Naive thymus-derived CD4-positive, alpha-beta T cell (primary cell): ENCODE measurements at places on chromosomes 6 and 20. TPM values are rescaled to one million over a fixed set of nuclear protein-coding genes. Genes with fewer than 3 reads are reported as not detected.

MAS1 gene
- not detected for total RNA-seq

CYP39A1 gene
- not detected for total RNA-seq

GRCh38 chr6:139372326-139373153 is 1.9 kb downstream of the CITED2 start:
- DNase-seq = peak; percentile 54

HUS1B gene
- total RNA-seq = 3.5 TPM

DNA sequence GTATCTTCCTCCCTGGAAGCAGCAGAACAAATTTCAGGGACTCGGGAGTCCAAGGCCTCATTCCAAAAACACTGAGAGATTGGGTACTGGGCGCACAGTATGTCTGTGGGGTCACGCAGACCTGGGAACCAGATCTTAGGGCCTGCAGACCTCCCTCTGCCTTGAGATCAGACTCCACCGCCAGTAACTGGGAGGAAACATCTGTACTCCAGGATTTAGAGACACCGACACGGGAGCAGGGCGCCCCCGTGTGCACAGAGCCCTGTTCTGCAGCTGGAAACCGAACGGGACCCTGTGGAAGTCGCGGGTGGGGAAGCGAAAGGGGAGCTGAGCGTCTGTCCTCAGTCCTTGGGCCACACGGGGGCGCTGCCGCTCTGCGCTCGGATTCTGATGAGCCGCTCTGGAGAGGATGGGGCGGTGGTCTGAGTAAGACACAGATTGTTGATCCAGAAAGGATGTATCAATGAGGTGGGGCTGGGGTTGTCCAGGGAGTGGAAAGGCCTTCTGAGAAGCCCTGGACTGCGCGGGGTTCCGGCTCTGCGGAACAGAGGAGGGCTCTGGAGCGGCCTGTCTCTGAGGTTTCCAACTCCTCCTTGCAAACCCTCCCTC is 35.7 kb upstream of the HLA-E start:
- peak; percentile 90 for DNase-seq

MMP24OS gene
- total RNA-seq = 86.9 TPM

DNA sequence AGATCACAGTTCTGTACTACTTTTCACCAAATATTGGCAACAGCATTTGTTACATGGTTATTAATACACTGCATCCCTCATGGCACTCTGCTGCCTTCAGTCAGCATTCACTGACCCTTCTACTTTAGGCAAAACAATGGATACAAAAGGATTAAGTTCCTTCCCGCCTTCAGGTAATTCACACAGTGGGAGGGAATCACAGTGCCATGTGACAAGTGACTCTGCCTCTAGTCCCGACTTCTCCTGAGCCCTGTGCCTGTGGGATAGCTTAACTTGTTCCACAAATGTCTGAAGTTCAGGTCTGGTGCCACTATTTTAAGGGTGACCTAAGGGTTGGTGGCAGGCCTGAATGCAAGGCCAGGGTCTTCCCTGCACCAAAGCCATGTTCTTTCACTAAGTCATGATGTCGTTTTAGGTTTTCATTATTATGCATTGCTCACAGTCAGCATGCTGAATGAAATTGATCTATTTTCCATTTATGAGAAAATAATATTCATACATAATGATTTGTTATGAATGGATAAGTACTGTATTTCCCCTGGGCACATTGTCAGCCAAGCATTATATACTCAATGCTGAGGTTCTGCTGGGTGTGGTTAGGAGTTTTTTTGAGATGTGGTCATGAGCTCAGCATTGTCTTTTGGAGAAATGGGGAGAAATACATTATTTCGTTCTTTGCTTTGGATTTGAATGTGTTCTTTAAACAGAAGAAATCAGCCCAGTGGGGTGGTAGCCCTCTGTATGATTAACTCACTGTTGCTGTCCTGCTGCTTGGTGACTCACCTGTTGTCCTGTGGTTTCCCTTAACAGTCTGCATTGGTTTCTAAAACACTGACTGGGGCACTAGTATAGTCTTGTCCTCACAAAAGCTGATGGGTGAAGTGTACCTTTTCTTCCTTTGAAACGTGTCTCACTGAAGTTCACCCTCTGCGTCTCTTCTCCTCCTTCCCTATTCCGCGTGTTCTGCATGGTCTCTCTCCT is 66.4 kb downstream of the AFDN start:
- DNase-seq = no peak

SAMD10 gene
- 31.8 TPM for total RNA-seq

LY86 gene
- 9.3 and 10.2 TPM in 2 replicates for total RNA-seq

- DNase-seq = no peak
Measured at GRCh38 chr6:126267626-126268025, 72.3 kb upstream of the CENPW start.

- no peak for DNase-seq
Measured at GRCh38 chr6:106158816-106159215, 72.7 kb downstream of the PRDM1 start.

DNA sequence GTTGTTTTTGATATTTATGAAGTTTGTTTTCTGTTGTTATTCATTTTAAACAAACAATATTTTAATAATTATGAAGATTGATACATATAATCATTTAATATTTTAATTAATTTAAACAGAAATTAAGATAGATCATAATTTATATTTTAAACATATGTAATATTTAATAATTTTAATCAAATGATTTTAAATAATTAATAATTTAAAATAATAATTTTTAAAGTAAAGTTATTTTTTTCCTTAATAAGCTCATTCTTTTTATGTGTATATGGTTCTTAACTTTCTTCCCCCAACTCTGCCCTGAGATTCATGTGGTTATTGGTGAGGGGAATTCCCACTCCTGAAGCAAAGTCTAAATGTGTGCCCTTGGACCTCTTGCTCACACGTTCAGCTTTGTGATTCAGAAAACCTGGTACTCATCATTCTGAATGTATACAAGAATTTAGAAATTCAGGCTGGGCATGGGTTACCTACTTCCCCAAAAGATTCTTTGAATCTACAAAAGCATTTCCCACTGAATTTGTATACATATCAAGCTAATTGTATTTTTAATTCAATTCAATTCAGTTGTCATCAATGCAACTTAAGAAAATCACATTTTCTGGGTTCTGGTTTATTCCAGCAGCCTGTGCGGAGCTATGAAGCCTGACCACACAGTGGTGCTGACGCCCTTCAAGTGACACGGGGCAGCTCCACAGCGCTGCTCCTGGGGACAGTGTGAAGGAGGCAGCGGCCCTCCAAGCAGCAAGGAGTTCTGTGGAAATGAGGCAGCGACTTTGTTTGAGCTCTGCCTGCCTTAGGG is 168.9 kb upstream of the UST start:
- DNase-seq = no peak

CCM2L gene
- total RNA-seq = not detected

SERPINB6 gene
- total RNA-seq = 60.5 TPM

COL9A3 gene
- total RNA-seq = not detected

- no peak for DNase-seq
Measured at GRCh38 chr6:1735239-1735803, 125.6 kb downstream of the FOXC1 start.

DNA sequence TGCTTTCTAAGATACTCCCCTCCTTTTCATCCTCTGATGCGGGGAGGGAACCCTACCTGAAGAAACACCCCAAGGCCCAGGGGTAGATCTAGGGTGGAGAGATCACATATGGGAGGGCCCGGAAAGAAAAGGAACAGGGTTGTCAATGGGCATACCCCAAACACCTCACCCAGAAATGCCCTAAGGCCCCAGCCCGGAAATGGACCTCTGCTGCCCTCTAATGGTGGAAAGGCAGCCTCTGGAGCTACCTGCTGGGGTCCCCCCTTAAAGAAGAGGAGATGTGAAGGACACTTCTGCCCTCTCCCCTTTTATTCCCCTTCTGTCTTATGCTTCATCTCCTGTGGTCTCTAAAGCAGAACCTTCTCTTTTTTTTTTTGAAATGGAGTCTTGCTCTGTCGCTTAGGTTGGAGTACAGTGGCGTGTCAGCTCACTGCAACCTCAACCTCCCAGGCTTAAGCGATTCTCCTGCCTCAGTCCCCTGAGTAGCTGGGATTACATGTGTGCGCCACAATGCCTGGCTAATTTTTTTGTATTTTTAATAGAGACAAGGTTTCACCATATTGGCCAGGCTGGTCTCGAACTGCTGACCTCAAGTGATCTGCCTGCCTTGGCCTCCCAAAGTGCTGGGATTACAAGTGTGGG is 458 bp upstream of the ARMC12 start:
- DNase-seq = peak; percentile 71

- no peak for DNase-seq
Measured at GRCh38 chr20:6576726-6577125, 190.8 kb upstream of the BMP2 start.

ZNF334 gene
- not detected for total RNA-seq

- no peak for DNase-seq
Measured at GRCh38 chr20:25020901-25021301, 28.4 kb upstream of the APMAP start.

GRCh38 chr6:86192123-86192522 is 549.4 kb upstream of the SYNCRIP start:
- no peak for DNase-seq

- DNase-seq = no peak
Measured at GRCh38 chr20:49283176-49283702, 5.4 kb upstream of the ZNFX1 start.

- no peak for DNase-seq
Measured at GRCh38 chr6:85923013-85923430, 280.3 kb upstream of the SYNCRIP start.

GRCh38 chr6:10101551-10102252 is 313.2 kb downstream of the TFAP2A start:
- DNase-seq = no peak

DNA sequence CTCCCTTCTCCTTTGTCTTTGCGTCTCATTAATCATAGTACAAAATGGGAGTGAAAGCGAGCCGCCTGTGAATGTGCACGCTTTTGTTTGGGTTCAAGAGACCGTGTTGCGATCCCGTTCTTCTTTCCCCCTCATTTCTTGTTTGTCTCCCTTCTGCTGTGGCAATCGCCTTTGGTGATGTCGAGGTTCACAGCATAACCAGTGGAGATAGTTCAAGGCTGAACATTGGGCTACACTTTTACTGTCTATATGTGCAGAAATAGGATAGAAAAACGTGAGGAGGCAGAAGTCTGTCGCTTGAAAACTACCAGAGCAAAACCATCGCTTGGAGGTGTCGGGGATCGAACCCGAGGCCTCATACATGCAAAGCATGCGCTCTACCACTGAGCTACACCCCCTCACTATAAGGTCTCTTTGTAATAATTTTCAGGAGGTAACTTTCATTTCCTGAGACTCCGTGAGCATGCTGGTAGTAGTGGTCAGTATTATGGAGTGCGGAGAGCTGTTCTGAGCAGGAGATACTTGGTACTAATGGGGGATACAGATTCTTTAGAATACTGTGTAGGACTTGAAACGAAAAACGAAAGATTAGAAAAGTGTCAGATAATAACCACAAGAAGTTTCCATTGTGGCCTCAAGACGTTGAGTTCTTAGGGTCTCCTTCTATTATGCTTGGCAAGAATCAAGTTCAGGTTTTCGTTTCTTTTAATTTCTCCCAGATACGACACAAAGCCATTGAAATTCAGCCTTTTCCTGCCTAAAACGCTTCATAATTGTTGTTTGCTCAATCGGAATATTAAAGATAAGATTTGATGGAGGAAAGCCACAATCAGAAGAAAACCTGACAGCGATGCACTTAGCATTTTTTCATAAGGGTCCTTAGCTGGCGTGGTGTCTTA is 106.6 kb downstream of the TRIM27 start:
- no peak for DNase-seq

HSPA12B gene
- not detected in 2 replicates for total RNA-seq

DNA sequence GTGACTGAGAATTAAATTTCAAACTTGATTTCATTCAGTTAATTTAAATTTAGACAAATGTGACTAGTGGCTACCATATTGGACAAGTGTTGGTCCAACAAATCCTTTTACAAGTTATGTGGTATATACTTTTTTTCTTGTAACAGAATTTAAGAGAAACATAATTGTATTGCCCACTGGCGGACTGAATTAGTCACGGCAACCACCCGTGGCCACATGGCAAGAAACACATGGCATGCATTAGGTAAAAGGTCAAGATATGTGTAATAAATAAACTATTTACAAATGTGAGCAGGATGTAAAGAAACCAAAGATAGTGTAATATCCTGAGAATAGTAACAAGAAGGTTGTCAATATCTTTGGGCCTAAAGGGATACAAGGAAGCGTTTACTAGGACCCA is 91.2 kb downstream of the LCA5 start:
- no peak for DNase-seq

DNA sequence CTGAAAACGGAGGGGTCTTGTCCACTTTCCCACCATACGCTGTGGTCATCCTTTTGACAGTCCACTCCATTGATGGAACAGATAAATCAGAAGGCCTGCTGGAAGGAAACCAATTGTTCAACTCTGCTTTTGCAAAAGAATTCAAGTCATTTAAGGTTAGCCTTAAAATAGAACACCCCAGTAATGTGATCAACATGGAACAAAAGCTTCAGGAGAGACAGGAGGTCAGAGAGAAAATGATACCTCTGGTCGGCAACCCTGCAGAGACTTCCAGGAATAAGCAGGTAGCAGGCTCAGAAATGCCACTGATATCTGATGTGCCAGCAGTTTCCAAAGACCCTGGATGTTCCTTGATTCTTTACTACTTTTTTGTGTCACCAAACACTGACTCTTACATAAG is 39.6 kb upstream of the SHLD1 start:
- DNase-seq = no peak

GRCh38 chr6:51429017-51429712 is 610.5 kb downstream of the TFAP2B start:
- no peak for DNase-seq

GRCh38 chr20:50012282-50013263 is 29.8 kb downstream of the SNAI1 start:
- DNase-seq = no peak

DNA sequence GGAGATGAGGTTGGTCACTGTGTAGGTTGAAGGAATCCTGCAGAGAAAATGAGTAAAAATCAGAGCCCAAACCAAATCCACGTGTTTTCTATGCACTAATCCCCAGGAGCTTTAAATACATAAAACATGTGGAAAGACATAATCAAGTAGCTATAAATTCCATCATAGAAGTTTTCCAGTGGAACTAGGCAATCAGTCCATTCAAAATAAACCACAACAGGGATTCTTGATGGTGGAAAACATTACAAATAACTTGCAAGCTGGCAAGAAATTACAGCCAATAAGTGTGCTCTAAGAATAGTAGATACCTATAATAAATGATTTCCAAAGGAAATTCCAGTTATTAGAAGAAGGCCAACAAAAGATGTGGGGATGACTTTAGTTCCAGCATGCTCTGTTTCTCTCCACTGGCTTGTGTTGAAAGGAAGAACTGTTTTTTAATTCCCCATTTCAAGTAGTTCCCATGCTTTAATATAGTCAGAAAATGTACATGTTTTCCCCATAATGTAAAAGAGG is 49.8 kb upstream of the ADGRG6 start:
- no peak for DNase-seq

DNA sequence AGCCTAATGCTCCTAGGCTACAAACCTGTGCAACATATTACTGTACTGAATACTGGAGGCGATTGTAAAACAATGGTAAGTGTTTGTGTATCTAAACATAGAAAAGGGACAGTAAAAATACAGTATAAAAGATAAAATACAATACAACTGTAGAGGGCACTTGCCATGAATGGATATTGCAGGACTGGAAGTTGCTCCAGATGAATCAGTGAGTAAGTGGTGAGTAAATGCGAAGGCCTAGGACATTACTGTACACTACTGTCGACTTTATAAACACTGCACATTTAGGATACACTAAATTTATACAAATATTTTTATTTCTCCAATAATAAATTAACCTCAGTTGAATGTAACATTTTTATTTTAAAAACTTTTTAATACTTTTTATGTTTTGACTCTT is 485.0 kb downstream of the MMUT start:
- no peak for DNase-seq

- DNase-seq = no peak
Measured at GRCh38 chr20:16432466-16433292, 140.6 kb downstream of the KIF16B start.
